ENCODE measurements at places on chromosomes 6 and 20.

DNA sequence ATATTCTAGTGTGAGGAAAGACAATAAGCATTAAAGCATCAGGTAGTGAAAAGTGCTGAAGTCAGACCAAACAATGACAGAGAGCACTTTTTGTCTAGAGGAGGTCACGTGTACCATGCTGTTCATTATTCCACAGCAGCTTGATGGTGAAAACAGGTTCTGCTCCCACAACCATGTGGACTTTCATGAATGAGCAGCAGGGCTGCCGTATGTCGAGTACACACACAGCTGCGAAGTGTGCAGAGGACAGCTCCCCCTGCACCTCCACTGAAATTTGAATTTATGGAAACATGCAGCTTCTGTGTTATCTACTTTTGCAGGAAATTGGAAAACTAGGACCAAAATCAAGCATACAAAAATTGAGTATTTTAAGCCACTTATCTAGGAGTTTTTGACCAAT is 85.3 kb downstream of the MAP7 start:
- DNase-seq = no peak

GRCh38 chr20:41347523-41348429 is 7.2 kb downstream of the LPIN3 start:
- no peak for DNase-seq

- no peak for DNase-seq
These were observed 3.7 kb downstream of the RPS6KA2 start for GRCh38 chr6:166623318-166623717.

DNA sequence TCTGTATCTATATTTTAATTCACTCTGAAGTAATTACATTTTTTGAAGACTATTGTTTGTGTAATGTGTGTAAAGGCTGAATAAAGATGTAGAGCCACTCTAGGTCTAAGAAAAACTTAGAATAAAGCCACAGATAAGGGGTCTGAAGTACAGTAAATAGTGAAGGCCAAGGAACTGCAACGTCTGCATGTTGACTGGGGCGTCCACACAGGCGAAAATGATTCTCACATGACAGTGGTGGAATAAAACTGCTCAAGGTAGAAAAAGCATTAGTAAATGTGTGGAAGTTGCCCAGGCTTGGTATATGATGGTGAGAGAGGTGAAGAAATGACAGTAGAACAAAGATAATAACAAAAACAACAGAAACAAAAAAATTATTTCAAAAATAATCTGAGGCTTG is 196.2 kb downstream of the KHDRBS2 start:
- DNase-seq = no peak

DNA sequence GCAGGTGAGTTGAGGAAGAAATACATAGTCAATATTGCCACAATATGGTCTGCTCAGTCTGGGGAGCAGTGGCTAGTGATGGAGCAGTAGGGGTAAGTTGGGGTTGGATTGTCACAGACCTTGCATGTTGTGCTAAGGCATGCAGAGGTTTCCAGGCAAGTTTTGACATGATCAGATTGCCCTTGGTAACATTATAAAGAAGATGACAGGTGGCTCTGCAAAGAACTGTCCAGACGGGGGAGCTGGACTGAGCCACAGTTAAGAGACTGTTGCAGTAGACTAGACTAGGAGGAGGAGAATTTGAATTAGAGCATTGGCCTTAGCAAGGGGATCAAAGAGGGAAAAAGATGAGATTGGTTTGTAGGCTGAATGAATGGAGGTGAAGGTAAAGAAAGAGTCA is 23.4 kb downstream of the ATRN start:
- DNase-seq = no peak

DNA sequence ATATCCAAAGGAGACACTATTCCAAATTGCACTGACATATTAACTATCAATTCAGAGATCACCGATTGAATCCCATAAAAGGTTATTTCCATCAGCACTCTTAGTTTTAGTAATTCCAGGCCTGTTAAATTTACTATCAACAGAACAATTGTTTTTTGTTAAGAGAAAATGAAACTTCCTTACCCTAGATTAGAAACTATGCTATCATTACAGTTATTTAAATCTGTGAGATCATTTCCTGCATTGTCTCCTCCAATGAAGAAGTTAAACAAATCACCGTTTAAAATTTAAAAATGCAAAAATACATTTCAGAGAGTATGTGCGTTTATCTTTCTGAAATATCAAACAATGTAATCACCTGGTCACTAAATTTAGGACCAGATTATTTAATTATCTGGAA is 57.5 kb downstream of the HIVEP2 start:
- no peak for DNase-seq

- DNase-seq = no peak
These were observed 220.0 kb downstream of the QKI start for GRCh38 chr6:163634211-163635171.

GRCh38 chr6:129368970-129369369 is 341.0 kb downstream of the ARHGAP18 start:
- DNase-seq = no peak

GRCh38 chr20:56200456-56200855 is 48.1 kb upstream of the MC3R start:
- no peak for DNase-seq

DNA sequence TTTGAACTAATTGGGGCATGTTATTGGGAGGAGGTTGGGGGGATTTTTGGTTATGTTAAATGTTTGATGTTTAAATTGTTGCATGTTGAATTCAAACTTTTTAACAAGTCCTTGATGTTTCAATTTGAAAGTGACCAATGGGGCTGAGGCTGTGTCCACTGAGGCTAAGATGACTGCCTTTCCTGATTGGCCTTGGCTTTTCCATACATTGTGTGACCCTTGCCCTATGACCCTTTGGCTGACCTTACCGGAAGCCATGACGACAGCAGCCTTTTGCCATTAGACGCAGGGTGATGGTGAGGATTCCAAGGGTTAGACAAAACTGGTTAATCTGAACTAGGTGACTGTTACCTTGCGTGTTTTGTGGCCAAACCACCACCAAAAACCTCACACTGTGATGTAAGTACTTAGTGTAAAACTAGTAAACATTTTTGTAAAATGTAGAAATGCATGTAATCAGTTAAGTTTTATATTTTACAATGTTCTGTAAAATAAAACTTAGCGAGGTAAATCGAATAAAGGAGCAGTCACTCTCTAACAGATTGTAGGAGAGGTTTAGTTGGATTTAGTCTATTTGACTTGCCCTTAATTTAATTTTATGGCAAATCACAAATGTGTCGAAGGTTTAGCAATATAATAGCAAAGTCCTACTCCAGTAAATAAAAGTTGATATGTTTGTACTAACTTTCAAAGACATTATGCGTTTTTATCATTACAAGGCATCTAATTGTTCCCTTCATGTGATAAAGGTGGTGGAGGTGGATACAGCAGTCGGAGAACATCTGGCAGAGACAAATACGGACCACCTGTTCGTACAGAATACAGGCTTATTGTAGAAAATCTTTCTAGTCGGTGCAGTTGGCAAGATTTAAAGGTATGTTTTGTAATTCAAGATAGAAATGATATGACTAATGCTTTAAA is 1.6 kb downstream of the SRSF6 start:
- DNase-seq = no peak

DNA sequence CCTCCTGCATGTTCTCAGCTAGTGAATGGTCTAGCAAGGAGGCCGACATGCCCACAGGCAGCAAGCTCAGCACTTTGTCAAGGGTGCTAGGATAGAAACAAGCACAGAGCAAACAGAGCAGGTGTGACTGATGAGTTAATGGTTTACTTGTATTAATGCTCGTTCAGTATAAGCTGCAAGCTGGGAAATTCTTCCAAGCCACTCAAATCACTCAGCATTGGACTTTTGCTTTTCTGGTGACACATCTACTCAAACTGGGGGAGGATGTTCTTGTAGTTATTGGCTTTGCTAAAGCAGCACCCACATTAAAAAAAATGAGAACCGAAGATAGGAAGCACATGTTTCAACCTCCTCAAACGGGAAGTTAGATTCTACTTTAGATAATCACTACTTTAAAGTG is 43.1 kb upstream of the NEDD9 start:
- DNase-seq = no peak

DNA sequence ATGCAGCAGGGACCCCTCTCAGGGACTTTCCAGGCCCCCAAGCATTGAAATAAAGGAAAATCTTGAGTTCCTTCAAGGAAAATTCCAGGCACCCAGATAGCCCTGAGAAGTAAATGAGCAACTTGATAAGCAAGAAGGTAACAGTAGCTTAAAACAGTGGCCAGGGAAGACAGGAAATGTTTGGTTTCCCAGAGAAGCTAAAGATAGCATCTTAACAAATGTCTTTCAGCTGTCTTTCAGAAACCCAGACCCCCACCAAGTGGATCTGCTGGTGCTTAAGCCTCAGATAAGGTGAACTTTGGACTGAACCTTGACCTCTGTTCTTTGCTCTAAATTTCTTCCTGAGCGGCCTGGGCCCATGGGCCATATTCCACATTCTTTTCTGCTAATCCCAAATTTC is 117.8 kb upstream of the CST7 start:
- no peak for DNase-seq

GRCh38 chr20:10581823-10582222 is 92.0 kb downstream of the JAG1 start:
- no peak for DNase-seq

- no peak for DNase-seq
These were observed 107.0 kb upstream of the FOXO3 start for GRCh38 chr6:108453601-108454185.

DNA sequence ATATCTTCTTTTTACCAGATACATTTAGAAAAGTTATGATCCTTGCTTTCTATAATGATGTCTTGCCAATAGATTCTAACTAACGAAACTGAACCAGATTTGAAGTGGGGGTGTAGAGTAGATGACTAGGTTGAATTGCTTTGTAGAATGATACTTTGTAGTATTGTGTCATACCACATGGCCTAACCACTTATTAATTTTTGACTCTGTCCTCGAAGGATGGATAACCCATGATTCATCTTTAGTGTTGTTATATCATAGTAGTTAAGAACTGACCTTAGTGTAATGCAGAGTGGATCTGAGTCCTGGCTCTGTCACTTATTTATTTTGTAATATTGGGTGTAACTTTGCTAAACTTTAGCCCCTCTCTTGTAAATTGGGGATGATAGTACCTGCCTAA is 4.5 kb downstream of the PHF3 start:
- no peak for DNase-seq

GRCh38 chr6:119559586-119559985 is 210.0 kb upstream of the MAN1A1 start:
- DNase-seq = no peak

GRCh38 chr6:32643904-32644303 is 6.7 kb downstream of the HLA-DQA1 start:
- no peak for DNase-seq

DNA sequence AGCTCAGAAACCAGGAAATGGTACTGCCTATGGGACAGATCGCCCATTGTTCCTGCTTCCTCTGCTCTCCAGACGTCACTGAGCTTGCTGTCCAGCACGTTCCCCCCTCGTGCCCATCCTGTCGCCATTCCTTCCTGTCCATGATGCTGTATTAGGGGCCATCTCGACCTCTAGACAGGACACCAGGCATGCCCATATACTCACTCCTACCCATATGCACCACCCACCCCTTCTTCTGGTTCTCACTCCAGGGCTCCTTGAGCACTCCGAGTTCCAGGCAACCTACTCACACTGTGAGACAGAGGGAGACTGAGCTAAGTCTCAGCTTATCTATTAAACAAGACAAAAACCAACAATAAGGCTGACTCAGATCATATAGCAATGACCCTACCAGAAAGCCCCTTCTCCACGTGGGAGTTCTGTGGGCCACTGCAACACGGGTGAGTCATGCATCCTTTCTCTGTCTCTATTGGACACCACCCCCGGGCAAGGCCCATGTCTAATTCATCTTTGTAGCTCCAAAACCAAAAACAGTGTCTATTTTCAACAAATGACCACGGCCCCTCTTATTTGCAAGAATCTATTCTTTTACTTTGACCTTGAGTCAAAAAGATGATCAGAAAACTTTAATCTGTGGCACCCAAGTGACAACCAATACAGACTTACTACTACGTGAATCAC is 65.7 kb downstream of the PSMG4 start:
- DNase-seq = no peak
